Sigmoid colon (tissue), 7 donors: ENCODE measurements at places on chromosomes 5 and 9. TPM values are rescaled to one million over a fixed set of nuclear protein-coding genes. Genes with fewer than 3 reads are reported as not detected.

- peaks cover 5% of the 10 kb centered on the region for H3K36me3 ChIP-seq
- no peaks in the 10 kb centered on the region for H3K27me3 ChIP-seq
- H3K27ac ChIP-seq, result no peak overlapping the region
These were observed 38.4 kb upstream of the PCA3 start for GRCh38 chr9:76725885-76726284.

- H3K4me3 ChIP-seq, result no peak overlapping the region
- no peaks in the 10 kb centered on the region for H3K36me3 ChIP-seq
- H3K27me3 ChIP-seq, result no peaks in the 10 kb centered on the region
- peaks cover 4% of the 10 kb centered on the region for H3K4me1 ChIP-seq
These were observed 14.8 kb upstream of the QRFP start for GRCh38 chr9:130911254-130912049.

- H3K4me1 ChIP-seq, result no peaks in the 10 kb centered on the region
- DNase-seq, result no peak
- no peaks in the 10 kb centered on the region for H3K36me3 ChIP-seq
- no peak overlapping the region for H3K27ac ChIP-seq
- no peak overlapping the region for H3K4me3 ChIP-seq
- no peaks in the 10 kb centered on the region for H3K27me3 ChIP-seq
These were observed 193.6 kb downstream of the MTRR start for GRCh38 chr5:8062521-8062920.

DNA sequence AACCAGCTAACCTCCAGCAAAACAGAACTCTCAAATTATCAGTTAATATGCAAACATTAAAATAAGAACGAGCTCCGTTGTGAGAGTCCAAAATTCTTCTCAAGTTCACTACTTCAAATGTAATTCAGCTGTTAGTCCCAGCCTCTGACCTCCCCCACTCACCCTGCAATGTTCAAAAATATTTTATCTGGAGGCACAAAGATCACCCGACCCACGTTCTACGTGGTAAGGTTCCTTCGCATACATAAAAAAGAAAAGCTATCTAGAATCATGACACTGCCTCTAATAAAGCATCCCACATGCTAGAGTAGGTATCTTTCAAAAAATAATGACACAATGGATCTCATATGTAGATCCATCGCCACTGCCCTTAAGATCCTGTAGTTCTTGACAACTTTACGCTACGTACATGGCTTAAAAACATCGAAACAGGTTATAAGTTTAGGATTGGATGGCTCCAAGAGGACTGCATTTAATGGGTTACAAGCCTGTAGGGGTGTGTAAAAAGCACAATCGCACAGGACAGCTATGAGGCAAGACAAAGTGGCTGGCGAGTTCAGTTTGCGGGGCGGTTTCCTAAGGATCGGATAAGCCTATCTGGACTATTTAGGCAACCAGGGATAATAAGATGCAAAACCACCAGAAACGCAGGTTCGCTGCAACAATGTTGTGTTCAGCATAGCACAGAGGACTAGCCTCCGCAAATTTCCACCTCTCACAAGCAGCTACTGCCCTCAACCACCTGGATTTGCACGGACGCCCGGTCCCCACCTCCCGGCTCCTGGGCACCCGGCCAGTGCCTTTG, 969 bp downstream of the CLK4 start:
- H3K27me3 ChIP-seq, result no peaks in the 10 kb centered on the region
- DNase-seq, result no peak
- H3K36me3 ChIP-seq, result peaks cover 24% of the 10 kb centered on the region

- H3K4me3 ChIP-seq, result no peak overlapping the region
- H3K27me3 ChIP-seq, result no peaks in the 10 kb centered on the region
- H3K36me3 ChIP-seq, result no peaks in the 10 kb centered on the region
- DNase-seq, result no peak
- H3K27ac ChIP-seq, result peak overlapping the region; percentile 32
These were observed 893 bp upstream of the SH2D3C start for GRCh38 chr9:127779136-127779981.

NDST1 gene
- 74.8 TPM for total RNA-seq

DNA sequence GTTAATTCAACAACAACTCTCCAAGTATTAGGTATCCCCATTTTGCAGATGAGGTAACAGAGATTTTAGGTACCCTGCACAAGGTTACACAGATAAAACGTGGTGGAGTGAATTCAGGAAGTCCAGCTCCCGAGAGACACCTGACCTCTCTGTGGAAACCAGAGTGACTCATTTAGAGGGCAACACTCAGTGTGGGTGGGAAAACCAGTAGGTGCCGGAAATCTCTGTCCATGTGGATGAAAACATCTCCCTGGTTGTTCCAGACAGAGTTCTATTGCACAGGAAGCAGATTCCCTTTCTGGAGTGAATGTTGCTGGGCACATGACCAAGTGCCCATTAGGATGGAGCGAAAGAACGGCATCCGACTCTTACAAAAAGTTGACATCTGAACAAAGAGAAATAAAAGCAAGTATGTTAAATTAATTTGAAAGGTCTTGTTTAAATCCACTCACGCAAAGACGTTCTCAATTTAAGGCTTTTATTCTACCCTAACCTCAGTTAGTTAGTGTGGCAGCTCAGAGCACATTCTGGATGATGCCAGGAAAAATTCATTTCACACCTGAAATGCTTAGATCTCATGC, 391.9 kb upstream of the WWC1 start:
- no peaks in the 10 kb centered on the region for H3K4me1 ChIP-seq
- DNase-seq, result no peak
- H3K4me3 ChIP-seq, result no peak overlapping the region
- no peak overlapping the region for H3K27ac ChIP-seq
- H3K27me3 ChIP-seq, result no peaks in the 10 kb centered on the region

GRCh38 chr5:134110382-134110781, 4.1 kb upstream of the TCF7 start:
- H3K4me1 ChIP-seq, result peaks cover 18% of the 10 kb centered on the region
- DNase-seq, result no peak
- H3K27me3 ChIP-seq, result peaks cover 44% of the 10 kb centered on the region
- no peak overlapping the region for H3K4me3 ChIP-seq

- no peak overlapping the region for H3K27ac ChIP-seq
- no peaks in the 10 kb centered on the region for H3K36me3 ChIP-seq
These were observed 929.6 kb downstream of the TAF11L14 start for GRCh38 chr5:18563853-18564252.

DNA sequence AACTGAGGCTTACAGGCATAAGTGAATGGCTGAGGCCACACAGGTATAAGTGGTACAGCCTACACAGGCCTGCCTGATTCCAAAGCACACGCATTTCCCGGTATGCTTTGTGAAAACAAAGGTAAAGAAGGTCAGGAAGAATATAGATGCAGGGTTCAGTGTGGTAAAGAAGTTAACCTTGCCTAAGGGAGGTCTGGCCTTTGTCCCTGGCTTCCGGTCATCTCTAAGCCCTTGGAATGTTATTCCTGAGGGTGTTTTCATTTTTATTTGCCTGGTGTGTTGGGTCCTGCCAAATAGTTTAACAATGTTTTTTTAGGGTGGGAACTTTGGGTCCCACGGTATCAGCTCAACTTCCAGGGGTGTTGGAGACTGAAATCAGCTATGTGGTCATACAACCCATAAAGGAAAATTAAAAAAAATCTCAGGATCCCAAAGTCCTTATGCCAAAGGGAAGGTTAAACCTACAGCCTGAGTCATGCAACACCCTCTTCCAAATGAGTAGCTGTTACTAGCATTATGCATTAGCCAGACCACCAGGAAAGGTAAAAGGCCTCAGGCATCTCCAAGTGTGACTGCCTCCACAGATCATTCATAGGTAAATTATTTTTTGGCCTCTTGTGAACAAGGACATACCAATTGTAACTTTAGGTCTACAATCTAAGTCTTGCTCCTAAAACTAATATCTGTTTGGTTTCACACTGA, 124.6 kb downstream of the ATP10B start:
- no peaks in the 10 kb centered on the region for H3K27me3 ChIP-seq
- no peak overlapping the region for H3K27ac ChIP-seq
- H3K36me3 ChIP-seq, result no peaks in the 10 kb centered on the region
- no peaks in the 10 kb centered on the region for H3K4me1 ChIP-seq
- no peak overlapping the region for H3K4me3 ChIP-seq
- DNase-seq, result no peak

GRCh38 chr5:164188733-164189148, 683.3 kb downstream of the MAT2B start:
- H3K36me3 ChIP-seq, result no peaks in the 10 kb centered on the region
- no peak for DNase-seq
- peaks cover 15% of the 10 kb centered on the region for H3K4me1 ChIP-seq
- no peak overlapping the region for H3K4me3 ChIP-seq

DNA sequence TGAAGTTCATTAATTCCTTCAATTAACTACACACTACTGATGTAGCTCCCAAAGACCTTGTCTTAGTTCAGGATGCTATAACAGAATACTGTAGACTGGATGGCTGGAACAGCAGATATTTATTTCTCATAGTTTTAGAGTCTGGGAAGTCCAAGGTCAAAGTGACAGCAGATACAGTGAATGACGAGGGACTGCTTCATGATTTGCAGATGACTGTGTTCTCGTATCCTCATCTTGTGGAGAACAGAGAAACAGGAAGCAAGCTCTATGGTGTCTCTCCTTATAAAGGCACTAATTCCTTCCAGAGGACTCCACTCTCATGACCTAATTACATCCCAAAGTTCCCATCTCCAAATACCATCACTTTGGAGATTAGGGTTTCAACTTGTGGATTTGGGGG, 65.6 kb upstream of the MAP1B start:
- H3K27ac ChIP-seq, result no peak overlapping the region
- DNase-seq, result no peak
- no peaks in the 10 kb centered on the region for H3K36me3 ChIP-seq

GRCh38 chr5:76413746-76414145, 10.7 kb downstream of the IQGAP2 start:
- no peaks in the 10 kb centered on the region for H3K4me1 ChIP-seq
- no peaks in the 10 kb centered on the region for H3K36me3 ChIP-seq
- no peak overlapping the region for H3K4me3 ChIP-seq
- no peak for DNase-seq

GRCh38 chr5:53083927-53084326, 25.6 kb downstream of the MOCS2 start:
- DNase-seq, result no peak
- H3K36me3 ChIP-seq, result no peaks in the 10 kb centered on the region
- no peak overlapping the region for H3K4me3 ChIP-seq
- no peak overlapping the region for H3K27ac ChIP-seq

DNA sequence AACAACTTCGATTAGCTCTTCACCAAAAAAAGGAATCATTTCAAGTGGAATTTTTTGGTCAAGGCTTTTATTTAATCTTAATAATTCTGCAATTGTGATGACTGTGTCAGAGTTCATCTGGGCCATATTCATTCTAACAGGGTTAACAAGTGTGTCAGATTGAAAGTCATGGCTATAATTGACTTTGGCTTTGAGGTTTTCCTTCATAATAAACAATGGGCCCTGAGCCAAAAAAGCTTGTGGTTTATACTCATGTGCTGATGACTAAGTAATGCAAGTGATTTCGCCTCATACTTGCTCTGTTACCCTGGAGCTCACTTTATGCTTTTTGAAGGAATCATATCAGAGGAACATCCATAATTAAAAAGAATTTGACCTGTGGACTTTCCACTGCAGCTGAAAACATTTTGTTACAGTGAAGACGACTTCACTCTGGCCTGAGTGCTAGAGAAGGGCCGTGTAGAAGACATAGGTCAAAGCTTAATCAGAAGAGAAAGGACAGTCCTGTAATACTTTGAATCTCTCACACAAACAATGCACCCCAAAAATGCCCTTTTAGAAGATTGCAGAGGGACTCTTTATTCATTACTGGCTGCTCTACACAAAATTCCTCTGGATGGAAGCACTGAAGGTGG, 101.7 kb downstream of the GDNF start:
- H3K27ac ChIP-seq, result peak overlapping the region; percentile 58
- no peak for DNase-seq
- no peak overlapping the region for H3K4me3 ChIP-seq
- no peaks in the 10 kb centered on the region for H3K4me1 ChIP-seq

- H3K27ac ChIP-seq, result no peak overlapping the region
- DNase-seq, result no peak
- H3K27me3 ChIP-seq, result no peaks in the 10 kb centered on the region
- no peaks in the 10 kb centered on the region for H3K36me3 ChIP-seq
- no peaks in the 10 kb centered on the region for H3K4me1 ChIP-seq
These were observed 21.0 kb downstream of the C5orf15 start for GRCh38 chr5:133947431-133947841.

DNA sequence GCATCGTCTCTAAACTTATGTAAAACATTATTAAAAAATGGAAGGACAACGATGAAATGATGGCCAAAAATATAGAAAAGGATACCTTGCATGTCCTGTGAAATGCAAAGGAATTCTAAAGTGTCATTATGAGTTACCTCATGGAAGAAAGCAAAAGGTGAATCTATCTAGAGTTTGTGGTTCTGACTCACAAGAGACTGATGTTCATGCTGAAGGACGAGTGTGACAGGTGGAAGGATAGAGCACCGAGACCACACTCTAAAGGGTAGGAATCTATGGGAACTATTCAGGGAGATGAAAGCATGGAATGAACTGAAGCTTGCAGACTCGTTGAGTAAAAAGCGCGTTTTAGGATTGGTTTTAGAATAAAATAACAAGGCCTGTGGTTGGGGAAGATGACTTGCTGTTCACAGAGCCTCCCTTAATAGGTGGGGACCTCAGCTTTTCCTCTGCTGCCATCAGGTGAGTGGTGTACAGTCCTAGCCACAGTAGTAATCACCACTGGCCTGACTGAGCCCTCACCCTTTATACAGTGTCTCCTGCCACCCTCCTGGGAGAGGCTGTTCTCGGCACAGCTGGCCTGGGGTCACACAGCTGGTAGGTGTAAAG, 11.2 kb downstream of the TENT4A start:
- H3K27me3 ChIP-seq, result no peaks in the 10 kb centered on the region
- no peak for DNase-seq
- no peak overlapping the region for H3K27ac ChIP-seq
- H3K36me3 ChIP-seq, result no peaks in the 10 kb centered on the region
- H3K4me3 ChIP-seq, result no peak overlapping the region
- peaks cover 95% of the 10 kb centered on the region for H3K4me1 ChIP-seq

- no peak overlapping the region for H3K4me3 ChIP-seq
- H3K27ac ChIP-seq, result peak overlapping the region; percentile 47
- DNase-seq, result no peak
- H3K36me3 ChIP-seq, result no peaks in the 10 kb centered on the region
These were observed 56.2 kb upstream of the ABCA1 start for GRCh38 chr9:104984121-104984520.

UAP1L1 gene
- 5.7 TPM for total RNA-seq

GDF9 gene
- total RNA-seq, result 1.8 TPM

C9orf43 gene
- total RNA-seq, result 0.68 TPM
